ENCODE measurements at places on chromosomes 7 and 10. TPM values are rescaled to one million over a fixed set of nuclear protein-coding genes. Genes with fewer than 3 reads are reported as not detected.

ACHE gene
- total RNA-seq, result 2.3 TPM

VSTM4 gene
- 0.32 TPM for total RNA-seq

JAKMIP3 gene
- total RNA-seq, result 0.37 TPM

LIPF gene
- total RNA-seq, result not detected

MRPL43 gene
- 49.3 TPM for total RNA-seq

PNLIP gene
- total RNA-seq, result 12,549 TPM

SLC35G1 gene
- total RNA-seq, result 4.9 TPM

RELN gene
- 0.79 TPM for total RNA-seq

TFEC gene
- total RNA-seq, result 4.1 TPM

- H3K4me3 ChIP-seq, result no peak overlapping the region
- peaks cover 18% of the 10 kb centered on the region for H3K4me1 ChIP-seq
- no peak for DNase-seq
- no peak overlapping the region for H3K27ac ChIP-seq
- H3K36me3 ChIP-seq, result no peaks in the 10 kb centered on the region
These were observed 96.8 kb upstream of the AGR3 start for GRCh38 chr7:16978358-16979244.

- no peaks in the 10 kb centered on the region for H3K27me3 ChIP-seq
- no peak overlapping the region for H3K4me3 ChIP-seq
- peak overlapping the region; percentile 61 for H3K27ac ChIP-seq
- no peak for DNase-seq
- peaks cover 21% of the 10 kb centered on the region for H3K4me1 ChIP-seq
These were observed 78.9 kb downstream of the ALOX5 start for GRCh38 chr10:45452743-45453452.

- peaks cover 3% of the 10 kb centered on the region for H3K27me3 ChIP-seq
- H3K4me3 ChIP-seq, result no peak overlapping the region
- H3K4me1 ChIP-seq, result peaks cover 3% of the 10 kb centered on the region
- H3K36me3 ChIP-seq, result no peaks in the 10 kb centered on the region
- peak; percentile 66 for DNase-seq
These were observed 72.3 kb upstream of the LEP start for GRCh38 chr7:128168667-128169210.

DNA sequence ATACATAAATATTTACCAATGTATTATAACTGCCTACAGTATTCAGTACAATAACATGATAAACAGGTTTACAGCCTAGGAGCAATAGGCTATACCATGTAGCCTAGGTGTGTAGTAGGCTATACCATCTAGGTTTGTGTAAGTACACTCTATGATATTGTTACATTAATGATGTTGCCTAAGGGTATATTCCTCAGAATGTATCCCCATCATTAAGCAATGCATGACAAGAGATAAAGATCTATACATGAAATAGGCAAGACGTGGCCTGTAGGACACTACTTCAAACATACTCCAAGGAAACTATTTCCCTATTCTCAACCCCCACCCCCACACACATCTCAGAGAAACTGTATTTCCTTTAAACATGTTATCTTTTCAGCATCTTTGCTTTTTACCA lies 15.3 kb upstream of the ADAM22 start:
- no peak overlapping the region for H3K4me3 ChIP-seq
- no peaks in the 10 kb centered on the region for H3K27me3 ChIP-seq
- no peaks in the 10 kb centered on the region for H3K36me3 ChIP-seq
- H3K4me1 ChIP-seq, result no peaks in the 10 kb centered on the region

DNA sequence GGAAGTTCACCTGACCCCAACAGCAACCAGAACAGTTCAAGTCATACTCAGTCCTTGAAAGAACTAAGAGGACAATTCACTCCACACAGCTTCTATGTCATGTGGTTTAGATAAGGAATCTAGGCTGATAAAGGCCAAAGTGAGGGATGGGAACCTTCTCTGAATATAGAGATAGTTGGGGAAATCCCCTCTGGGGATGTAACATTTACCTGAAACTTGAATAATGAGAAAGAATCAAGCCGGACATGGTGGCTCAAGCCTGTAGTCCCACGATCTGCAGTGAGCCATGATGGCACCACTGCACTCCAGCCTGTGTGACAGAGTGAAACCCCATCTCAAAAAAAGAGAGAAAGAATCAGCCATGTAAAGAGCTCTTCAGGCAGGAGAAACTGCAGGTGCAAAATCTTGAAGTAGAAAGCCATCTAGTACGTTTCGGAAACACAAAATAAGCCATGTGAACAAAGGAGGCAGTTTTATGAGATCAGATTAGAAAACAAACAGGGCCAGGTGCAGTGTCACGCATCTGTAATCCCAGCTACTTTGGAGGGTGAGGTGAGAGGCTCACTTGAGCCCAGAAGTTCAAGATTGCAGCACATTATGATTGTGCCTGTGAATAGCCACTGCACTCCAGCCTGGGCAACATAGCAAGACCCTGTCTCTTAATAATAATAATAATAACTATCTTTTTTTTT lies 4.5 kb upstream of the DNMBP start:
- H3K36me3 ChIP-seq, result no peaks in the 10 kb centered on the region
- H3K4me3 ChIP-seq, result no peak overlapping the region
- no peak overlapping the region for H3K27ac ChIP-seq
- no peaks in the 10 kb centered on the region for H3K27me3 ChIP-seq

DNA sequence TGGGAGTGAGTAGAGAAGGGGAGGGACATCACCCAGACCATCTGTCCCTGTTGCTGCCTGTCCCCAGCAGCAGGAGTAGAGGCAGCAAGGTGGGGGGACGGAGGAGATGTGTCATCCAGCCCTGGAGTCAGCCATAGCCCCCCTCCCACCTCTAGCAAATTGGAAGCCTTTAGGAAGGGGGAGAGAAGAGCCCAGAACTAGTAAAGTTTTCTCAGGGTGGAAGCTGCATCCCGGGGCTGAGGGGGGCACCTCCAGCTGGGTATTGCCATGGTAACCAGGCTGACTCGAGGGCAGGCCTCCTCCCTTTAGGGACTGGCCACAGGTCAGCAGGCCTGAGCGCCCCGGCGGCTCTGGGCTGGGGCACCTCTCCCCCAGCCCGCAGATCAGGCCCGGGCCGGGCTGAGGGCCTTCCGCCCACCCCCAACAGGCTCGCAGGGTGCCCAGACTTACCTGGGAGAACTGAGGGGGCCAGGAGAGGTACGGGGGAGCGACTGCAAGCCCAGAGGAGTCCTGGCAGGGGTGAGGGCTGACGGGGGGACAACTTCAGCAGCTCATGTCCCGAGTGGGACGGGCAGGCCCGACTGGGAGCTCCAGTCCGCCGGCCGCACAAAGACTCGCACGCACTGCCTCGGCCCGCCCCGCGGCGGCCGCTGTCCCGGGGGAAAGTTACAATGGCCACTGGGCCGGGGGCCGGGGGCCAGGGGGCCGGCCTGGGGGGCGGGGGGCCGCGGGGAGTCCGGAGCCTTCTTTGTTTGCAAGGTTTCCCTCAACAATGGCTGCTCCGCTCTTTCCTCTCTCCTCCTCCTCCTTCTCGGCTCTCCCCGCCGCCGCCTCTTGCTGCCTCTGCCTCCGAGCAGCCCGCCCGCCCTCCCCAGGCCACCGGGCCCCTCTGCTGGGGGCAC lies 6.0 kb downstream of the LDB1 start:
- no peaks in the 10 kb centered on the region for H3K36me3 ChIP-seq
- peaks cover 51% of the 10 kb centered on the region for H3K4me1 ChIP-seq
- peak overlapping the region; percentile 81 for H3K27ac ChIP-seq

DNA sequence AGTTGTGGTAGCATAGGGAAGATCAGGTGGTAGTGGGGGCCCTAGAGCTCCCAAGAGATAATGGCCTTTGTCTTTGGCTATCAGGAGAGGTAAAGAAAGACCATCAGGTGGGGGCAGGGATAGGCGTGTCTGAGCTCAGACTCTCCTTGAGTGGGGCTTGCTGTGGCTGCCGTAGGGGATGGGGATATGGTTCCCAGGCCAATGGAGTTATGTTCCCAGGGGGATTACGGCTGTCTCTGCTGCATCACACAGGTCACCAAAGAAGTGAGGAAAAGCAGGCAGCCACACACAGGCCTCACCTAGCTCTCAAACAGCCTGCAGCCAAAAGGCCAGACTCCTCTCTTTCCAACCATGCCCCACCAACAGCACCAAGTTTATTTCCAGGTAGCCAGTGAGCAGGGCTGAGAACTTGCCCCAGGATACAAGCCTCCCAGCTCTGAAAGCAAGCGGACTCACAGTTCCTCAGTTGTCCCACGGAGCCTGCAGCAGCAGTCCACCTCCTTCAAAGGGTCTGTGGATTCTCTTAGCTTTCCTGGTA lies 37.6 kb upstream of the C1QL3 start:
- no peaks in the 10 kb centered on the region for H3K27me3 ChIP-seq
- no peaks in the 10 kb centered on the region for H3K4me1 ChIP-seq
- H3K36me3 ChIP-seq, result no peaks in the 10 kb centered on the region

GRCh38 chr10:49139846-49140195 lies 6.0 kb upstream of the FAM170B start:
- H3K4me3 ChIP-seq, result no peak overlapping the region
- no peaks in the 10 kb centered on the region for H3K27me3 ChIP-seq
- H3K4me1 ChIP-seq, result no peaks in the 10 kb centered on the region
- H3K27ac ChIP-seq, result no peak overlapping the region

DNA sequence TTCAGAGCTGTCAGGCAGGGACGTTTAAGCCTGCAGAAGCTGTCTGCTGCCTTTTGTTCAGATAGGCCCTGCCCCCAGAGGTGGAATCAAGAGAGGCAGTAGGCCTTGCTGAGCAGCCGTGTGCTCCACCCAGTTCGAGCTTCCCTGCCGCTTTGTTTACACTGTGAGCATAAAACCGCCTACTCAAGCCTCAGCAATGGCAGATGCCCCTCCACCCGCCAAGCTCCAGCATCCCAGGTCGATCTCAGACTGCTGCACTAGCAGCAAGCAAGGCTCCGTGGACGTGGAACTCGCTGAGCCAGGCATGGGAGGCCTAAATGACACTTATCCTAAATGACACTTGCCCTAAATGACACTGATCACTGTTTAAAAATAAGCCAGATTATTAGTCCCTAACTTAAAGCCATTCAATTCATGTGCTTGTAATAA lies 6.8 kb upstream of the ASB15 start:
- H3K27ac ChIP-seq, result no peak overlapping the region
- H3K36me3 ChIP-seq, result no peaks in the 10 kb centered on the region
- no peaks in the 10 kb centered on the region for H3K4me1 ChIP-seq

DNA sequence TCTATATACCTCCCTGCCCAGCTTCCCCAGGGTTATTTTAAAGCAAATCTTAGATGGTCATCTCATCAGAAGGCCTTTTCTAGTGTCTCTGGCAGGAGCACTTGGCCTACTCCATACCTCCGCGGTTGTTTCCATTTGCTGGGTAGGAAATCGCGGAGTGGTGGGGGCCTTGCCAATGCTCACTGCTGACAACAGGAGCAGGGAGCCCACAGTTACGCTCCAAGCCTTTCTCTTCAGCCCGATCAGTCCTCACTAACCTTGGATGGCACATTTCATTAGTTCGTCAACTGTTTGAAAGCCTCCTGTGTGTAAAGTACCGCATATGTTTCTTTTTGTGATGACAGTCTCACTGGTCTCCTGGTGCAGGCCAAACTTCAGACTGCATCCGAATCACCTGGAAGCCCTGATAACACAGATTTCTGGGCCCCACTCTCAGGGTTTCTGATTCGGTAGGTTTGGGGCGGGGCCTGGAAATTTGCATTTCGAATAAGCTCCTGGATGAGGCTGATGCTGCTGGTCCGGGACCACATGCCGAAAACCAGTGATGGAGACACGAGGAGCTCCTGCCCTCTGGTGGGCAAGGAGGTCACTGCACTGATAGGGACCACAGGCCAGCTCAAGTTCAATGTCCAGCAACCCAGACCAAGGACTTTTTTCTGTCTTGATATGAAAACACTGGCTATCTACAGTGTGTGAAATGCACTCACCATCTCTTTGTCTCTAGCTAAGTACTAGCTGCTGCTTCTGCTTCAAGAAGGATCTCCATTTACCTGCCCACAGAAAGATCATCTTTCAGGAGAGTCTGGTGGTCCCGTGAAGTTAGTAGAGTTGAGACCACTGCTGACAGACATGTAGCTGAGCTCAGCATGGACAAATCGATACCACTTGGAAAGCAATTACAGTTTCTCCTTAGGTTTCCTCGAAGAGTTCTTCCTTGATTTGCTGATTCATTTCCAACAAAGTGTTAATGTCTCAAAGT lies 14.0 kb downstream of the LRGUK start:
- no peaks in the 10 kb centered on the region for H3K36me3 ChIP-seq
- peak; percentile 79 for DNase-seq
- no peaks in the 10 kb centered on the region for H3K4me1 ChIP-seq
- H3K27ac ChIP-seq, result no peak overlapping the region

DNA sequence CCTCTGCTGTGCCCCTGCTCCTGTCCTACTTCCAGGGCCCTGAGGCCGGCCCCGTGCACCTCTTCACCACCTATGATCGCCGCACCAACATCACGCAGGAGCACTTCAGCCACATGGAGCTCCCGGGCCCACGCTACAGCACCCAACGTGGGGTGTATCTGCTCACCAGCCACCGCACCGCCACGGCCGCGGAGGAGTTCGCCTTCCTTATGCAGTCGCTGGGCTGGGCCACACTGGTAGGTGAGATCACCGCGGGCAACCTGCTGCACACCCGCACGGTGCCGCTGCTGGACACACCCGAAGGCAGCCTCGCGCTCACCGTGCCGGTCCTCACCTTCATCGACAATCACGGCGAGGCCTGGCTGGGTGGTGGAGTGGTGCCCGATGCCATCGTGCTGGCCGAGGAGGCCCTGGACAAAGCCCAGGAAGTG lies 1.8 kb downstream of the RBP3 start:
- no peaks in the 10 kb centered on the region for H3K27me3 ChIP-seq
- H3K27ac ChIP-seq, result no peak overlapping the region
- H3K4me3 ChIP-seq, result no peak overlapping the region
- no peaks in the 10 kb centered on the region for H3K36me3 ChIP-seq
- no peak for DNase-seq
- H3K4me1 ChIP-seq, result no peaks in the 10 kb centered on the region

DNA sequence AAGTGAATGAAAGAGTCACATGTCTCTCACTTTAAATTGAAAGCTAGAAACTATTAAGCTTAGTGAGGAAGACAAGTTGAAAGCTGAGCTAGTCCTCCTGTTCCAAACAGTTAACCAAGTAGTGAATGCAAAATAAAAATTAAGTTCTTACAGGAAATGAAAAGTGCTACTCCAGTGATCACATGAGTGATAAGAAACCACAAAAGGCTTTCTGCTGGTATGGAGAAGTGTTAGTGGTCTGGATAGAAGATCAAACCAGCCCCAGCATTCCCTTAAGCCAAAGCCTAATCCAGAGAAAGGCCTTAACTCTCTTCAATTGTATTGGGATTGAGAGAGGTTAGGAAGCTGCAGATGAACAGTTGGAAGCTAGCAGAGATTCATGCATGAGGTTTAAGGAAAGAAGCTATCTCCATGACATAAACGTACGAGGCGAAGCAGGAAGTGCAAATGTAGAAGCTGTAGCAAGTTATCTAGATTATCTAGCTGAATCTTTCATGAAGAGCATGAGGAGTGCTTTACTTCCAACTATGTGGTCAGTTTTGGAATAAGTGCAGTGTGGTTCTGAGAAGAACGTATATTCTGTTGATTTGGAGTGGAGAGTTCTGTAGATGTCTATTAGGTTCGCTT lies 261.6 kb downstream of the MDFIC start:
- H3K4me3 ChIP-seq, result no peak overlapping the region
- H3K36me3 ChIP-seq, result no peaks in the 10 kb centered on the region
- no peak overlapping the region for H3K27ac ChIP-seq
- no peaks in the 10 kb centered on the region for H3K4me1 ChIP-seq
- no peaks in the 10 kb centered on the region for H3K27me3 ChIP-seq

GRCh38 chr7:85980740-85981139 lies 663.0 kb upstream of the GRM3 start:
- H3K36me3 ChIP-seq, result no peaks in the 10 kb centered on the region
- DNase-seq, result no peak
- no peak overlapping the region for H3K4me3 ChIP-seq
- no peaks in the 10 kb centered on the region for H3K27me3 ChIP-seq

Data from pancreas (tissue), 10 donors.